Activated naive CD8-positive, alpha-beta T cell treated with anti-CD3 and anti-CD28 coated beads, Interleukin-2, amount 10 ng/mL, durations not matched to agents 7 days and 5 days (primary cell): ENCODE measurements at places on chromosomes 7 and 10. TPM values are rescaled to one million over a fixed set of nuclear protein-coding genes. Genes with fewer than 3 reads are reported as not detected.

DNA sequence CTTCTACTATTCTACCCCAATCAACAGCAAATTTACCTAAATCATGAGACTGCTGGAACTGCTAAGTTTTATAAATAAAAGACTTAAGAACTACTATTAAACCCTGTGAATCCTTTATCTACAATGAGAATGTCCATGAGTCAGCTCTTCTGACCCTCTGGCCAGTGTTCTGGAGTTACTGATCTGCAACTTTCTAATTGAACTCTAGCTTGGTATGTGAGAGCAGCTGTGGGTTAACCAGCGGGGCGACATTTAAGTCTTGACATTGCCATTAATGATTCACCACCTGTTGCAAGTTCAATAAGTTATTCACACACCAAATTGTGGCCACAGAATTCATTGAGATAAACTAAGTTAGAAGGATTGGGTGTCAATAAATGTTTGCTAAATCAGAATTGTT, 359.8 kb downstream of the PCDH15 start:
- DNase-seq = no peak

- DNase-seq = no peak
These were observed 441 bp downstream of the FBH1 start for GRCh38 chr10:5890452-5890915.

- DNase-seq = no peak
These were observed 61.9 kb upstream of the MAGI2 start for GRCh38 chr7:79515358-79515757.

CABCOCO1 gene
- total RNA-seq = not detected

TAS2R41 gene
- not detected for total RNA-seq

NUPR2 gene
- not detected for total RNA-seq

DNA sequence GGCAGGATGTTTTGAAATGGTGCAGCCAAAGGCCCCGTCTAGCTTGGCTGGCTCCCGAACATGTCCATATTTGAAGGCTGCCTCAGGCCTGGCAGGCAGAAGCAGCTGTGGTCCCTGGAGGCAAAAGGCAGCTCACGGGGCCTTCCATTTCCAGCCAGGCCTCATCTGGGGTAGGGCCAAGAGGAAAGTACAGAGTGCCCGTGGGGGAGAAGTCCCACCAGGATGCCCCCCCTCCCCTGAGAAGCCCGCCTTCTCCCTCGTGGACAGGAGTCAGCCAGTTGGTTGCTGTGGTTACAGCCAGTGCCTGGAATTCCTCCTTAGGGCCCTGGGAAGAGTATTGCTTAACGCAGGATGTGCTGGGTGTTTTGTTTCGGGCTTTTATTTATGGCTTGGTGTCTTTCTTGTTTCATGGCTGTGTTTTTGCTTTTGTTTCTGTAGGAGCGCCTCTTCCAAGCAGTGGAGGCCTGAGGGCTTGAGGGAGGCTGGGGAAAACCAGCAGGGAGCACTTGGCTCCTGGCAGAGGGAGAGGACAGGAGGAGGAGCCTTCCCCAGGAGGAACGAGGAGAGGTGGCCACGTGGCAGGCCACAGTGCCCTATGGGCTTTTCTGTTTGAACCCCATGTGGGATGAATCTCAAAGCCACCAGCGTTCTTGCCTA, 45.4 kb downstream of the CHST3 start:
- DNase-seq = no peak

SPDYE8 gene
- not detected for total RNA-seq

GRCh38 chr7:122225874-122226273, 78.7 kb downstream of the FEZF1 start:
- no peak for DNase-seq

GRCh38 chr10:62234077-62234605, 34.5 kb downstream of the RTKN2 start:
- DNase-seq = no peak

GNAT3 gene
- not detected for total RNA-seq

MBL2 gene
- not detected for total RNA-seq

DNA sequence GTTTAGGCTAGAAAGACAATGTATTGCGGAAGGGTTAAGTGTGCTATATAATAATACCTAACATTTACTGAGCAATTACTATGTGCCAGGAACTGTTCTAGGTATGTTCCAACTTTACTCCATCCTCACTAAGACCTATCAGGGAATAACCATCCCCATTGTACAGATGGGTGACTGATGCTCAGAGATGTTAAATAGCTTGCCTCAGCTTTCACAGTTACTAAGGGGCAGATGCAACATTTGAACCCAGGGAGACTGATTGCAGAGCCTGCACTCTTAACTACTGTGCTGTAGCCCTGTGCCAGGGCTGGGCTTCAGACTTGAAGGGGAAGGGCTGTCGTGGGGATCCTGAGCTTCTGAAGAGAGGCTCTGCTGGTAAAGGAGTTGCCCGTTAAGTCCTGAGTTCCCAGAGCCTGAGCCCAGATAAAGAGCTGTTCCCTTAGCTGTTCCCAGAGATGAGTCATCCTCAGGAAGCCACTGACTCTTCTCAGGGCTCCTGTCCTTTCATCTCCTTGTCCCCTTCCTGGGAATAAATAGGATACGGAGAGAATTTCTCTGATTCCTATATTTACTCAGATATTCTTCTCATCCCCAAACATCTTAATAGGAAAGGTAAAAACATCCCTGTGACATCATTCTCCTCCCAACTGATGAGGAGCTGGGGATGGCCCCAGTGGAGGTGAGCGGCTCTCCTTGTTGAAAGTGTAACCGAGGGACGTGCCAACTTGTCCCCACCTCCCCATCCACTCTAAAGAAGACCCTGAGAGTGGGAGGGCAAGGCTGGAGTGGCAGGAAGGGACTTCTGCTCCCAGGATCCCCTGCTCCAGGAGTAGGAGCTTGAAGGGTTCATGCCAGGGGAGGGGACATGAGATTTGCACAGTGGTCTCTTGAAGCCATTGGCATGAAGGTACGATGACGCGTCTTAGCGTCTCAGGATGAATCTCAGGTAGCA, 28.0 kb upstream of the HABP2 start:
- no peak for DNase-seq

ADARB2 gene
- 0.28 TPM for total RNA-seq

DNA sequence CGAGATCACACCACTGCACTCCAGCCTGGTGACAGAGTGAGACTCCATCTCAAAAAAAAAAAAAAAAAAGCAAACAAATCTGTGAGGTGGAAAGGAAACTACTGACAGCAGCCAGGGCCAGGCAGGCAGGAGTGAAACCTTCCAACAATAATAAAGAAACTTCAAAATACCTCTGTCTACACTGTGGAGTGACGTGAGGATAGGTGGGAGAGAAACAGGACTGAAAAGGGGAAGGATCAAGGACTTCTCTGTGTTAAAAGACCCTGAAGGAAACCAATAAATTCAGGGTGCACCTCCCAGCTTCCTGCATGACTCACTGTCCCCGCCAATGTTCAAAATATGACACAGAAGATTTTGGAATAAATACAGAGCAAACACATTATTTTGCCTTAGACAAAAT, 82.9 kb downstream of the KIAA1549 start:
- no peak for DNase-seq

GRCh38 chr10:76899490-76899889, 738.1 kb downstream of the KCNMA1 start:
- no peak for DNase-seq

STAG3 gene
- total RNA-seq = 31.1 TPM

DNA sequence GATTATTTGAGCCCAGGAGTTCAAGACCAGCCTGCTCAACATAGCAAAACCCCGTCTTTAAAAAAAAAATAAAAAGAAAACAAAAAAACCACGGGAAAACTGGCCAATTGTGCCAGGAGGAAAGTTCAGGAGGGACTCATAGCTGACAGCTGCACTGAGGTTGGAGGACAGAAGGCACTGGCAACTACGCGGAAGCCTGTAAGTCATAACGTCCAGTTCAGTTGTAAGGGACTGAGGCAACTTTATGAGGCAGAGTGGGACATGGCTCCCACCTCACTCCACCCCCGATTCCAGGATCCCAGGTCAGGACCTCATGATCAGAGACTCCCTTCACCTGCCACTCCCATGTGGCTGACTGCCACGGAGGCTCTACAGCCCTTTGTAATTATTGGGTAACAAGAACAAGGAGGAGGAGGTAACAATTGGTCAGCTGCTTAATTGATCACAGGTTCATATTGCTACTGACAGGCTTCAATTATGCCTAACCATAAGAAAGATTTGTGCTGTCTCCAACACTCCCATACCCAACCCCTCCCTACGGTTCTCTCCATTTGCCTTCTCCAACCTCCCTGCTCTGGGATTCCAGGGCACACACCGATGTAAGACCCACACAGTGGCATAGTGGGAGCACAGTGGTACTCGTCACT, 1.9 kb upstream of the CCL24 start:
- no peak for DNase-seq

GRCh38 chr7:66883716-66884115, 37.3 kb upstream of the TMEM248 start:
- no peak for DNase-seq

GRCh38 chr10:122139627-122140170, 131.4 kb upstream of the BTBD16 start:
- no peak for DNase-seq

TEX36 gene
- not detected for total RNA-seq

DNA sequence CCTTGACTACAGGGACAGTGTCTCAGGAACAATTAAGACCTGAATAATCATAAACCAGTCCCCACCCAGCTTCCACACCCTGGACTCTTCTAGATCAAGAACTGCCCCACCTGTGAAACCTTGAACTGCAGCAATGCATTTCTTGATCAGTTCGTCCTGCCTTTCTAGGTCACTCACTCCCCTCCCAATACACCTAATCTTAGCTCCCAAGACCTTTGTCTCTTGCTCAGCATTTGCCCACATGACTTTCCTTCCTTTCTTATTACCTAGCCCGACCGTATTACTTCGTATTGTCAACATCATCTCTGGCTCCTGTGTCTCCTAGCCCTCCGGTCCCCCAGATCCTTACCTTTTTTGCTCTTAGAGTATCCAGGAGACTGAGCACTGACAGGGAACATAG, 5.5 kb upstream of the NAMPT start:
- no peak for DNase-seq

- DNase-seq = peak; percentile 37
These were observed 72.2 kb downstream of the DAGLB start for GRCh38 chr7:6375348-6376101.

GRCh38 chr10:62831346-62831745, 15.2 kb upstream of the EGR2 start:
- DNase-seq = no peak

AKR1D1 gene
- total RNA-seq = not detected

PAPOLB gene
- not detected for total RNA-seq

- peak; percentile 60 for DNase-seq
These were observed 21.0 kb upstream of the EPC1 start for GRCh38 chr10:32367793-32368453.

ASAH2 gene
- total RNA-seq = 5.2 TPM

GRCh38 chr7:102044984-102045673, 227.7 kb downstream of the CUX1 start:
- DNase-seq = no peak

CALML3 gene
- total RNA-seq = not detected

DNA sequence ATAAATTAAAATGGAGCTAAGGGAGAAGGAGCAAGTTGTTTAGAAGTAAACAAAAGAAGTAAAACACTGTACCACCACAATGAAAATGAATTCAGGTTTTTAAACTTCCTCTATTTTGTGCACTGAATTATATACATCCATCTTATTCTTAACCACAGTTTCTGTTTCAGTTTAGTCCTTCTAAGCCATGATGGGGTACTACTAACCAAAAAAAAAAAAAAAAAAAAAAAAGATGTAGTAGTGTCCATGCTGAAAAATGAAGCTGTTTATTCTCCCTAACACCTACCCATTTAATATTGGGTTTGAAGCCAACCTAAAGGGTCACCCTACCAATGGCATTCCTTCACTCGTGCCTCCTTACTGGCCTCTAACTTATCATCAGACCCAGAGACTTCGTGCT, 3.4 kb upstream of the BMPR1A start:
- no peak for DNase-seq

GRCh38 chr7:25716421-25716820, 435.6 kb upstream of the NFE2L3 start:
- no peak for DNase-seq

DNA sequence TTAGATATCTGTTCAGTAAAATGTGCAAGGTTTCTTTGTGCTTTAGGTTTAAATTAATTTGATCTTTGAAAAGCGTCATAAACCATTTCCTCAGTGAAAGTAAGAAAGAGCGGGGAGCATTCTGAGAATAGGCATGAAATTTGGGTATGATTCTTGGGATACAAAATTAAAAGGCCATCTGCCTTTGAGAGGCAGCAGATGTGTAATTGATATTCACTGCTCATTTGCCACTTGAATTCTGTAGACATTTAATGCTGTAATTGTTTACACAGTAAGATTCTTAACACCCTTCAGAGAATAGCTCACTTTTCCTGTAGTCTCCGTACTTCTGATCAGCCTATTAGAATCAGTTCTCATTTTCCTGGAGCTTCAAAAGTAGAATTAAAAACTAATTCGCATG, 18.7 kb downstream of the FRMD4A start:
- DNase-seq = no peak

- DNase-seq = no peak
These were observed 4.8 kb downstream of the PTF1A start for GRCh38 chr10:23196915-23197314.

GRCh38 chr10:60951272-60951724, 7.3 kb upstream of the RHOBTB1 start:
- no peak for DNase-seq

DNA sequence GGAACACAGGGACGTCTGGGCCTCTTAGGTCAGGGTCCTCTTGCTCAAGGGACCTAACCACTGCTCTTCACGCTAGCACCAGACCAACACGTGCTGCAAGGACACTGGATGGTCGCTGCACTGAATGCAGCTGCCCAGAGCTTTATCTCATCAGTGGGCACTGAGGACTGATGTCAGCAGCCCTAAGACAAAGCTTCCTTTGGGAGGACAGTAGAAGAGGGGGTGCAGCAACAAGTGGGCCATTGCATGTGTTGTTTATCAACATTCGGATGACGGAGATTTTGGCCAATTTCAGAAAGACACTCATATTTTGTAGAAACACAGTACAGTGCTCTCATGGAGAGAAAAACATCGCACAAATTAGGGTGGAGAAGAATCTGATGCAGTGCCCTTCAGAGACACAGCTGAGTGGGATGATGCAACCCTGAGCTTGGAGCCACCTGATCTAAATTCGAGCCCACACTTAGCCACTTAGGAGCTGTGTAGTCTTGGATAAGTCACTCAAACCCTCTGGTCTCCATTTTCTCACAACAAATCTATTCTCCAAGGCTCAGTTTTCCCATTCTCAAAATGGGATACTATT, 1.7 kb downstream of the OPALIN start:
- DNase-seq = no peak
